Stimulated activated CD4-positive, alpha-beta T cell treated with anti-CD3 and anti-CD28 coated beads, Interleukin-15, amount 100 ng/mL, for 1 hour (primary cell): ENCODE measurements at places on chromosomes 5 and 9.

GRCh38 chr5:68182094-68182493 lies 33.5 kb upstream of the PIK3R1 start:
- DNase-seq = no peak

- no peak for DNase-seq
These were observed 10.9 kb downstream of the MFAP3 start for GRCh38 chr5:154049636-154050035.

GRCh38 chr5:74035521-74035937 lies 409.5 kb downstream of the ARHGEF28 start:
- DNase-seq = no peak

GRCh38 chr9:5389109-5389732 lies 48.5 kb downstream of the PLGRKT start:
- DNase-seq = no peak

DNA sequence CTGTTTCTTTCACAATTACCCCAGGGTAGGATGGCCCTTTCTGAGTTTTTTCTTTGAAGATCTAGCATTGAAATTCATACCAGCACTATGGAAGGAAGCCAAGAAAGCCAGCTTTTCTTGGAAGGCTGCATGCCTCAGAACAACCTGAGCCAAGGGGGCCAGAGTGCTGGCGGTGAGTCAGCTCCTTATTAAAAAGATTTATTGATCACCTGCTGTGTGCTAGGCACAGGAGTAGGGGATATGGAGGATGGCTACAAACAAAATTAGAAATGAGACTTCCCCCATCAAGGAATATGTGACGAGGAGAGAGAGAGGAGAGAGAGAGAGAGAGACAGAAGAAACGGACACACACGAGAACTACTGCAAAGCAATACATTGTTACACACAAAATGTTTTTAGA lies 184.6 kb upstream of the PUM3 start:
- DNase-seq = no peak

GRCh38 chr5:160452036-160452435 lies 30.4 kb downstream of the PTTG1 start:
- no peak for DNase-seq

DNA sequence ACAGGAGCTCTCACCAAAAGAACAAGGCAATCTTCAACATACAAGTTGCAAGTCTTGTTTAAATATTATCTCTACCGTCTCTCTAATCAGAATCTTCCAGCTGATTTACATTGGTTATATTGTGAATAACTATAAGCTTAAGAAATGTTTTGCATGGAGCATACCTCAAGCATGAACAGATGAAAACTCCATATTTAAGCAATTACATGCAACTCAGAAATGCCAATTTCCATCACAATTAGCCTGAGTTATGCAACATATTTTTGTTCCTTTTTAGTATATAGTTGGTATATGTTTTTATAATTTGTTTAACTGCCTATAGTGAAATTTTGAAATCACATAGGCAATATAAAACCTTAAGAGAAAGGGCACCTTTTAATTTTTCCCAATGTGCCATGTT lies 142.5 kb downstream of the DENND1A start:
- DNase-seq = no peak

DNA sequence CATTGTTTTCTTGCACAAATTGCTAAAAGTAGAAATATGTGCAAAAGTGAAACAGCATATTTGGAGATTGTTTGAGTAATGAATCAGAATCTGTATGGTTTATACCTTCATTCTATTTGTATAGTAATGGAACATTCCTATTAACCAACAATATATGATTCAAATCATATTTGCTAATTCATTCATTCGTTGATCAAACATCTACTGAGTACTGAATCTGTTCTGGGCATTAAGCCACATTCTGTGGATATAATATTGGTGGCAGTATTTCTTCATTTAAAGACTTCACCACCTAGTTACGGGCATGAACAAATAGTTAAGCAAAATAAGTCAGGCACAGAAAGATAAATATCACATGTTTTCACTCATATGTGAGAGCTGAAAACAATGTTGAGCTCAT lies 385.7 kb downstream of the MTRR start:
- no peak for DNase-seq

DNA sequence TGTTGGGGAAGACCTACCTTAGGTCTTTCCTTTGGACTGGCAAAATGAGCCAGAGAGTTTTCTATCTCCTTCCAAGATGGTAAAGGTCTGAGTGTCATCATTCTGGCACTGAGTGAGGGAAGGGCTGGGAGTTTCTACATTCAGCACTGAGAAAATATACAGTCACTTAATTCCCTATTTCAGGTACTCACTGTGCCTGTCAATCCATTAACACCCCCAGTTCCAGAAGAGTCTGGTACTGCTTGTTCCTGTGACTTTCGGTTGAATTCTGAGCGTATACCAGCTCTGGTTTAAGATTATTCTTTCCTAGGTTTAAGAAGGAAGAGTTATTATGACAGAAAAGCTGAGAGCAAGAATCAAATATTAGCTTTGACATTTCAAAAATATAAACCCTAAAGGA lies 68.4 kb downstream of the MTX3 start:
- DNase-seq = no peak

- DNase-seq = no peak
These were observed 233.9 kb upstream of the TBCA start for GRCh38 chr5:78009937-78010527.

DNA sequence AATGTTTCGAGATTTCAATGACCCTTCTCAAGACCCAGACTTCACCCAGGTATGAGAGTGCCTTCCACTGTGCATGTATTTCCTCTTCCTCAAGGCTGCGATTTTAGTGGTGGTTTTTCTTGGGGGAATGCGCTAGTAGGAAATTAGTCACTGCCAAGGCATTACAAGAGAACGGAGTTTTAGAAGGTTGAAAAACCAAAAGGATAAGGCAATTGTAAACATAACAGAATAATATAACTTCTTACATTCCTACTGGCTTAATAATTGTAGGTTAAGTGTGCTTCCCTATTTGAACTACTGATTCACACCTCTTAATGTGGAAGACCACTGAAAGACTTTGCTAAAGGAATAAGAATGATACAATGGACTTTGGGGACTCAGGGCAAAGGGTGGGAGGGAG lies 38.9 kb downstream of the ACO1 start:
- DNase-seq = no peak

GRCh38 chr9:89961616-89962341 lies 357.0 kb downstream of the GADD45G start:
- DNase-seq = no peak

- DNase-seq = peak; percentile 97
These were observed at the start of gene SMARCA2 for GRCh38 chr9:2014696-2015580. Gene SMARCA2 (plus strand): TSS chr9:2015347. CDS start chr9:2029023, 13,676 bp downstream.

GRCh38 chr5:83846624-83847350 lies 126.1 kb upstream of the HAPLN1 start:
- no peak for DNase-seq

GRCh38 chr5:133205649-133206048 lies 153.8 kb downstream of the HSPA4 start:
- no peak for DNase-seq
